Activated CD8-positive, alpha-beta memory T cell treated with anti-CD3 and anti-CD28 coated beads for 4 hours (primary cell): ENCODE measurements at places on chromosomes 6 and 20.

GRCh38 chr6:24472181-24472580 is 17.2 kb downstream of the GPLD1 start:
- DNase-seq, result no peak

GRCh38 chr20:61808447-61808846 is 257.2 kb downstream of the TAF4 start:
- no peak for DNase-seq

- no peak for DNase-seq
Measured at GRCh38 chr20:11117808-11118528, 444.2 kb upstream of the JAG1 start.

DNA sequence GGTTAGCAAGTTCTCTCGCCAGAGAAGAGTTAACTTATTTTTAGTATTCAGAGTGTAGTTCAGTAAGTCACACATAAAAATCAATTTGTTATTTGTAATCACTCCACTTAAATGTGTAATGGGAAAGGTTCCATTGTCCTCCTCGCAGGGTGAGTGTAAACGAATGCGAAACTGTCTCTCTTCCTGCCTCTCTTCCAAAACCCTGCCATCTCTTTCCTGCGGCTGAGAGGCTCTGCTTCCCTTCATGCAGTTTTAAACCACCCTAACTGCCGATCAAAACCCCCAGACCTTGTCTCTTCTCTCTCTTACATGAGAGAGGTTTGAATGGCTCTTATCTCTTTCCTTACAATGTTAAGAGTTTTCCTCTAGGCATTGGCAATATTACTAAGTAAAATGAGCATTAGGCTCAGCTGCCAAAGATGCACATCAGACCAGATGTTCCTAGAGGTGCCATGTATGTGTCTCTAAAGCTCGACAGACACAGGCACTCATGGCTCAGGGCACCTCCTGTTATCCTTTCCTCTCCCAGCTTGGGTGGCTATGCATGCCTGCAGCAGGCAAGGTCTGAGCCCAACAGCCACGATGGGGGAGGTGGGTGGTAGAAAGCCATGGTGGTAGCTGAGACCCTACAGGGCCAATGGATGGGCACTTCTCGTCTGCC is 91.2 kb downstream of the JARID2 start:
- DNase-seq, result no peak
